Activated naive CD8-positive, alpha-beta T cell treated with anti-CD3 and anti-CD28 coated beads, Interleukin-2, amount 50 U/mL, for 16 hours (primary cell): ENCODE measurements at places on chromosomes 6 and 20.

DNA sequence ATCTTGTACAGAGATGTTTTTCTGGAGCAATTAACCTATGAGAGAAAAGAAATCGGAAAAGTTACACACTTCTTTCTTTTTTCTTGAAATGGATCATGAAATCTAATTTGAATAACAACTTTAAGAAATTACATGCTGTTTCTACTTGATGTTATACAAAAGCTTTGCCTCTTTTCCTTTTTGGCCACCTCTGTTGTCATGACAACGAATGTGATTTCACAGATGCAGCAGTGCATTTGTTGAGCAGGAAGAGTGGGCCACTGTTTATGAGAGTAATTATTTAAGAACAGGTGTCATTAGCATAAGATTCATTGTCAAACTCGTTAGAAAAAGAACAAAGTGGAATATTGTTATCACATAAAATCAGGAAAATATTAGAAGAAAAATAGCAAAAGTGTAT is 148.3 kb upstream of the IMPG1 start:
- DNase-seq: no peak

DNA sequence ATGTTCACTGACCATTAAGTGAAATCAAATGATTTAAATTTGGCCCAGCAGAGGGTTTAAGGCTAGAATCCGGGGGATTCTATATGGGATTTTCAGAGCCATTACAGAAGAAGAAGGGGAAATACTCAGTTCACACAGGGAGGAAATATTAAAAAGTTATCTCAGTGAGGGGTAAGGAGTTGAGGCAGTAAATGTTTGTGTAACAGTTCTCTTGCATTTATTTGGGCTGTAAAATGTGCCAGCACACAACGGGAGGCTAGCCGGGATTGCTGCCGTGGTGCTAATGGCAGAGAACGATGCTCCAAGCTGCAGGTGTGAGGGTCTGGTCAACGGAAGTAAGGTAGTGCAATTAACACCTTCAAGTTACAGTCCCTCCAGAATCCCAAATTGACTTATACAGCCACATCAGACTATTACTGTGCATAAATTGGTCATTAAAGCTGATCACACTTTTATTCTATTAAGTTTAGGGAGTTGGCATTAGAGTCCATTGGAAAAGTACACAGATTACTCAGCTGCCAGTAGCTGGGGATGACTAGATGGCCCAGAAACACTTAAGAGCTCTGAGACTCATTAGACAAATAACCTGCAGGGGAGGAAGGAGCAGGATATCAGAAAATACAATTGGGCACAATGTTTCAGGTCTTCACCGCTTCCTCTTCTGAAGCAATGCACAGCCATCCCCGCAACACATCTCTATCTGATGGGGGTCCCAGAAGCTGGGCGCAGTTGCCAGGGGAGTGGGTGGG is 31.3 kb downstream of the PPP1R3G start:
- no peak for DNase-seq

GRCh38 chr6:111536910-111537527 is 54.0 kb upstream of the REV3L start:
- no peak for DNase-seq

GRCh38 chr20:40991181-40991889 is 37.3 kb upstream of the TOP1 start:
- DNase-seq: no peak

DNA sequence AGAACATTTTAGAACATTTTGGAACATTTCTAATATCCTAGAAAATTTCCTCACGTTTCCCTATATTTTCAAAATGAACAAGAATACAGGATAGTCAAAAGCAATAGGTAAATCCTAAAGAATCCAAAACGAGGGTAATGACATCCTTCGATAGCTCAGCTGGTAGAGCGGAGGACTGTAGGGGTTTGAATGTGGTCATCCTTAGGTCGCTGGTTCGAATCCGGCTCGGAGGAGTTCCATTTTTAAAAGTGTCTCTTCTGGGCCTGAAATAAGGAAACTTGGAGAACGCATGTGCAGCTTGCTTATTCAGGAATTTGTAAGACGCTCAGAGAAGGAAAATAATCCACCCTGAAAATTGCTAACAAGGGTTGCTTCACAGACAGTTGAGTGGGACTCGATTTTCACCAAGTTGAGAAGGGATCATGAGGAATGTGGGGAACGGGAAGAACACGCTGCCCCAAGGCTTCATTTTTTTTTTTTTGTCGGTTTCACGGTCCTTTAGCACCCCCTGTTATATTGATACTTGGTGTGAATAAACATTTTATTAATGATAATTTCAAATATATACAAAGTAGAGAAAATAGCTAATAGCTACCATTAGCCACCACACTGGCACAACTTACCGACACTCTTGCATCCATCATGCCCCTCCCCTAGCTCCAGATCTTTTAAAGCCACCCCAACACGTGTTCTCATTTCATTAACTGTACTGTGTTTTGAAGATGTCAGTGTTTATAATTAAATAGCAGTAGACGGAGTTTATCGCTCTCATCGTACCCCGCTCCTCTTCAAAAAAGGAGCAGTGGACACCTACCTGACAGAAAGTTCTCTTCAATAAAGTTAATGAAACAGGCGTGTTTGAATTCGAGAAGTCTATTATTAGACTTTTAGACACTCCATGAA is 1.8 kb upstream of the ABT1 start:
- no peak for DNase-seq

DNA sequence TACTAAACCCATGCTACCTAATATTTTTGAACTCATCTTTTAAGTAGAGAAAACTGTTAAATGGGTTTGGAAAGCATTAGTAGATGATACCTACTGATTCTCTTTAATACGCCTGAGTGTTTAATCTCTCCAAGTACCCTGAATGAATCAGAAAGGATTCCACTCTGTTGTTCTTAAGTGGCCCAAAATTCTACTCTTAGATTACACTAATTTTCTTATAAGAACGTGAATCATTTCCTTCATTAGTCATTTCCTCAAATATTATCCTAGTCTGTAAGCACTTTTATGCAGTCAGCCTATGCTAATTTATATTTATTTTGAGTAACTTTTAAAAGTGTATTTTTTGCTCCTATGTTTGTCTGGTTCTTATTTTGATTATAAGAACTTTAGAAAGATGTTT is 380.0 kb downstream of the BTBD9 start:
- no peak for DNase-seq
